ENCODE measurements at places on chromosomes 2 and 18. TPM values are rescaled to one million over a fixed set of nuclear protein-coding genes. Genes with fewer than 3 reads are reported as not detected.

Gene DQX1
- total RNA-seq, result not detected

GRCh38 chr2:239059854-239060253 is 212.0 kb downstream of the TWIST2 start:
- DNase-seq, result no peak

DNA sequence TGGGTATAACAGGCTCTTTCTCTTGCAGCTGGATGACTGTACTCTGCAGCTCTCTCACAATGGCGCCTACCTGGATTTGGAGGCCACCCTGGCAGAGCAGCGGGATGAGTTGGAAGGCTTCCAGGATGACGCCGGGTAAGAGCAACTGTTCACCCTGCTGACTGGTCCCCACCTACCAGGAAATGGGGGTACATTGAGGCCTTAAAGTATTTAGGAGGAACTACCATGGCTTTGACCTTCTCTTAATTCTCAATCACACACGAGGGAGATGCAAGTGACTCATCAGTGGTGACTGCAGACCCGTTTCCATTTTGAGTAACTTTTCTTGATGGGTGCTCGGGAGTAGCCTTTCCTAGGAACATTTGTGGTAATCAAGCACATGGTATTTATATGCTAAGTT is 58.0 kb downstream of the FHOD3 start:
- no peak for DNase-seq

DNA sequence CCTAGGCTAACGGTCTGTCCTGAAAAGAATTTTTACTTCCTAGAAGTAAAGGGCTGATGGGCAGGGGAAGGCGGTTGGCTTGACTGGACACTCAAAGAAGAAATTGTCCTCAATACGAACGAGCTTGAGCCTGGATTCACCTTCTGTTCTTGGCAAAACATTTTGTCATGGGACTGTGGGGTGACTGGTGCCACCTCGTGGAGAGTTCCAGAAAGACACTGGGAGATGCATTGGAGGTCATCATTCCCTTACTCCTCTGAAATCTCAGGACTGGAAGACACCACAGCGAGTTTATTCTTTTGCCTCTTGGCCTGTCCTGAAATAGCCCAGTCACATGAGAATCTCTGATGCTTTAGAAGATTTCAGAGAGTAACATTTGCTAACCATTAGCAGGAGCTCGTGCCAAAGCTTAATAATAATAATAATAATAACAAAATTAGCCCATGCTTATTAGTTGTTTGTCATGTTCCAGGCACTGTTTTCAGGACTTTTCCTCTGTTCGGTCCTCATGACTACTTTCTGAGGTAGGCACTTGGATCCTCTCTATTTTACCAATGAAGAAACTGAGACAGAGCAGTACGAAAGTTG is 44.5 kb downstream of the TMEM182 start:
- peak; percentile 60 for DNase-seq

DNA sequence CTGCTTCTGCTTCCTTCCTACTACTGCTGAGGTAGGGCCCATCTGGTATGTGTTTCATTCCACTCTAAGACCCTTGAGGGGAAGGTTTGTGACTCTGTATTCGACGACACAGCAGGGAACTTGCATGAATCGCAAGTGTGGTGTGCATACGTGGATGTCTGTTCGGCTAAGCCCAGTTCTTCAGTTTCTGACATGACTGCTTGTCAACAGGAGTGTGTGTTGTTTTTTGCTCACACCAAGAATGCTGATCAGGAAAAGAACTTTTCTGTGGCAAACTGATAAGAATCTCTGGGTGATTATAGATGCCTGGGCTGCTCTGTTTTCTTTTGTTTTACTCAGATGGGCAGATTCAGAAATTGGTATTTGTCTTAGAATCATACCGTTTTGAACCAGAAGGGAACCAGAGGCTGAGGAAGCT is 22.0 kb downstream of the TNFRSF11A start:
- DNase-seq, result peak; percentile 4

- no peak for DNase-seq
These were observed 28.5 kb upstream of the ALPP start for GRCh38 chr2:232349946-232350635.

Gene MRO
- 1.2 TPM for total RNA-seq

GRCh38 chr2:43133708-43134570 is 92.5 kb downstream of the ZFP36L2 start:
- DNase-seq, result no peak

- no peak for DNase-seq
These were observed 110.6 kb downstream of the NRP2 start for GRCh38 chr2:205792908-205793307.

- DNase-seq, result no peak
These were observed 415.3 kb upstream of the ID2 start for GRCh38 chr2:8266563-8266962.

DNA sequence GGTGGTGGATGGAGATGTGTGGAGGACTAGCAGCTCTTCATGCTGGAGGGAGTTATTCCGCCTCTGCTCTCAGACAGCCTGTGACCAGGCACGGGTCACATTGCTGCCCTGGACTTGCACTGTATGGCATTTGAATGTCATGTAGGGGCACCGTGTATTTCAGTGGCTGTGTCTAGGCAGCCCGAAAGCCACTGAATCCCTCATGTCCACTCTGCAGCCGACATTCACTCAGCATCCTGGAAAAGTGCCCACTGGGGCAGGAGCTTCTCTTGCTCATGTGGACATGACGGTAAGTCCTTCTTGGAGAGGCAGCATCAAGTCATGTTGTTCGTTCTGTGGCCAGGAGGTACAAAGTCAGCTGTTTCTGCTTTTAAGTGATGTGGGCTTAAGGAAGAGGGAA is 127.9 kb downstream of the SH3RF3 start:
- no peak for DNase-seq

Gene NDC80
- 43.0 TPM for total RNA-seq

- DNase-seq, result no peak
These were observed 122.6 kb upstream of the PIEZO2 start for GRCh38 chr18:11271954-11272353.

Gene AMMECR1L
- total RNA-seq, result 11.8 TPM

- no peak for DNase-seq
These were observed 26.2 kb downstream of the KCNJ13 start for GRCh38 chr2:232750135-232750671.

DNA sequence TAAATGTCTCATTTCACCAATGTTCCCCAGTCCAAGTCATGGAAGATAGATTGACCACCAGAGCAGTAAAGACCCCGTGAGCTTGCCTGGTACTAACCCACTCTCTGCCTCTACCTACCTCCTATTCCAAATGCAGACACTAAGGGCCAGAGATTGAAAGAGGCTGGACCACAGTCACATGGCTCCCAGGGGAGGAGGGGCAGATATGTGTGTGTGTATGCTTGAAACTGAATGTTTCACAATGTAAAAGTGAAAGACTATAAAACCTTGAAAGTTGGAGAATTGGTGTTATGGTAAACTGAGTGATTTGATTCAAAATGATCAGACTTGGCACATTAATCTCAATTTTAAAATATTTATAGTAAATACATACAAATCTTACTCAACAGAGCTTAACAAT is 21.7 kb upstream of the KLHL29 start:
- no peak for DNase-seq

- DNase-seq, result no peak
These were observed 96.1 kb upstream of the CSRNP3 start for GRCh38 chr2:165373278-165374010.

All from H4 (cell line).